Cortex of kidney (tissue), 1 donor: ENCODE measurements at places on chromosomes 7 and 10.

DNA sequence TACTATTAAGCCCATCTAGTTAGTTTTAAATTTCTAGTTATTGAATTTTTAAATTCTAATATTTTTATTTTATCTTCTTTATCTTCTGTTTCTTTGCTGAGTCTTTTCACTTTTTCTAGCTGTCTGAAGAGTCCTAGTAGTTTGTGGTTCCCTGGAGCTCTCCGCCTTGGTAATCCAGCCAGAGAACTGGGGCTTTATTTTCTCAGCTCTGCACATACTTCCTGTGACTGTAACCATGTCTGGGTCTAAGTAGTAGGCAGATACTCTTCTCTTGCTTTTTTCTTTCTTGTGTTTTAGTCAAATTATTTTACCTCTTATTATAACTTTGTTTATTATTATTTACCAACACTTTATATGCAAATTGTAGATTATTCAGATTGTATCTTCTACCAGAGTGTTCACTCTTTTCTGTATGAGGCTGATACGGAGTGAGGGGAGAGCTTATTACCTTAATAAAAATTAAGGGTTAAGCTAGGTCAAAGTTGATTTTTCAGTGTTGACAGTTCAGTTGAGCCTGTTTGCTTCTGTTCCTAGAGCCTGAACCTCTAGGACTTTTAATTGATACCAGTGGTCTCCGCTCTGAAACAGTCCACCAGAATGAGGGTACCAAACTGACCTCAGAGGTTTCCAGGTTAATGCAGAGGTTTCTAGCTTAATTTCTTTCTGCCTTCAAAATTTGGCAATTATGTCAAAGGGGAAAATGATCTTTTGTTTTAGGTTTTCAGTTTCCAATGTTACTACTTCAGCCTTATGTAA lies 155.4 kb downstream of the ADK start:
- no peak for DNase-seq

DNA sequence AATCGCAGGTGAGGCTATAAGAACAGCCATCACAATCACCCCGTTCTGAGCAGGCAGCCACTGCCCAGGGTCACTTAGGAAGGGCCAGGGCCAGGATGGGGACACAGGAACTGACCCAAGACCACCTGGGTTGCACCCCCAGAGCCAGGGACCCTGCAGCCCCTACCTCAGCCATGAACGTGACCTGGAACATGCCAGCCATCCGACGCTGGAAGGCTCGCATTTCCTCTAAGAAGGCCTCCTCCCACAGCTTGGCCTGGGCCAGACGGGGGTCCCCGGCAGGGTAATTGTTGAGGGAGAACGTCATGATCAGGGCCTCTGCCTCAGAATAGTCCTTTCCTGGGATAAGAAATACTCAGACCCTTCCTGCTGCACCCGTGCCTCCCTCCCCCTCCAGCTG lies 5.0 kb downstream of the NPC1L1 start:
- DNase-seq: no peak

DNA sequence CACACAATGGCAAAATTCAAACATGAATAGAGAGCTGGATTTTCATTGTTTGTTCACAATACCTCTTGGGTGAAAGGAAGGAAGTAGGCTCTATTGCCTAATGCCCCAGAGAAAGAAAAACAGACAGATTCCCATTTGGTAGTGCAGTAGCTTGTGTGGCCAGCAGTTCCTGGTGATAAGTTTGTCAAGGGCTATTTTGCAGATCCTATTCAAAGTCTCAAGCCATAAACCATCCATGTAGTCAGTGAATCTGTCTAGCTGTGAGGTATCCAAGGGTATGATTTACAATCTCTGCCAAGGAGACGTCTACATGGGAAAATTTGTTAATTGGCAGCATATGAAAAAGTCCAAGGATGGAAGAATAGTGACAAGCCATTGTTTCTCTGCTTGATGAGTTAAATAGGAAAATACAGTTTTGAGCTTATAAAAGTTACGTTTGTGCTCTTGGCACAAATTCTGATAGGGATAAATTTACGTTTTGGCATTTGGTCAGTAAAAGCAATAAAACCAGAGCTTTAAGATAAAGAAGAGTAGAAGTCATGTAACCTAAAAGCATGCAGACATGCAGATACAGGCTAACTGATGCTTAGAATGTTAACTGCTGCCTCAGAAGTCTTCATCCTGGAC lies 269.1 kb downstream of the GATA3 start:
- no peak for DNase-seq

GRCh38 chr7:10779465-10780399 lies 193.9 kb upstream of the PHF14 start:
- DNase-seq: no peak

DNA sequence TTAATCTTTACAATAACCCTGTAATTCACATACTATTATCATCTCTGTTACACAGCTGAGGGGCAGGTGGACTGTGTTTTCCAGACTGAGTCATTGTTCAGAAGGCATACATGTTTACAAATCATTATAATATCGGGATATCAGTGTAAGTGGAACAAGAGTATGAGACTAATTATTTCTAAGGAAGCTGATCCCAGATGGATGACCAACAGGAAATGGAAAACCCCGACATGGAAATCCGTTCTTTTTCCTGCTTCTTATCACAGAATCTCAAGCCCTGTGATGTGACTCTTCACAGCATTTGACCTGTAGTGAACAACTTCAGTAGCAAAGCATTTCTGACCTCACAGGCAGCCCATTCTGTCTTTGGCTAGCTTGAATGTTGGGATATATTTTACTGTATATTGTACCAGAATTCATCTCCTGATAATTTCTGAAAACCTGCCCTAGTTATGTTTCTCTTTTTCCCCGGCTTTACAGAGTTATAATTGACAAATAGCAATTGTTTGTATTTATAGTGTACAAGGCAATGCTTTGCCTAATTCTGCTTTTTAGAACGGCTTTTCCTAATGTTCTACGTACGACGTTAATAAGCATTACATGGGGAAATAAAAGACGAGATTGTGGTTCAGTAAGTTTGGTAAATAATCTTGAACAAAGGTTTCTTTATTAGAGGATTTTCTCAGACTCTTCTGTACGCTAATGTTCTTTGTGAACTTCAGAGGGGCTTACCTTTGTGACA lies 78.6 kb upstream of the SYPL1 start:
- DNase-seq: no peak

DNA sequence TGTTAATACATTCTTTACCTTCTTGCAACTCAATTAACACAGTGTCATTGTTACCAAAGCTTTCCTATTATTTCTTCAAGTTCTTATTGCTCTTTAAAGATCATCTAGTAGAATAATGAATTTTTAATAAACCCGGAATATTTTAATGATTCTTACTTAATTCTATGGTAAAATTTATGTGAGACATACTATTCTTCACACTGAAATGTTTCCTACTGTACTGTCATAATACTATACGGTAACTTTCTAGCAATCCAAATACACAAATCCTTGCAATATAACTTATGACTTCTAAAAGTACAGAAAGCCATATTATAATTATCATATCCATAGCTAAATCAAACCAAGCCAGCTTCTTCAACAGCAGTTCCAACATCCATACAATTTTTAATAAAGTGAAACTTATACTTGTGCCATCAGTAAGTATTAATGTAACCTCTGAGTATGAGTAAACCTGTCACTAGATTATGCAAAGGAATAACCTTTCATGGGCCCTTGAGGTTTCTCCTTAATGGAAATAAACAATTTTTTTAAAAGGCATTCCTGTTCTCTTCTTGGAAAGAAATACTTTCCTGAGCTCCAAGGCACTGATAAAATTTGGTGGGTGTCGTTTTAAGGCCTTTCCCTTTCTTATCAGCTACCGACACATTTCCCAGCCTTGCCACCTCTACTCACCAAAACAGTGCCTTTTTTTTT lies 87.4 kb downstream of the IMMP2L start:
- no peak for DNase-seq

DNA sequence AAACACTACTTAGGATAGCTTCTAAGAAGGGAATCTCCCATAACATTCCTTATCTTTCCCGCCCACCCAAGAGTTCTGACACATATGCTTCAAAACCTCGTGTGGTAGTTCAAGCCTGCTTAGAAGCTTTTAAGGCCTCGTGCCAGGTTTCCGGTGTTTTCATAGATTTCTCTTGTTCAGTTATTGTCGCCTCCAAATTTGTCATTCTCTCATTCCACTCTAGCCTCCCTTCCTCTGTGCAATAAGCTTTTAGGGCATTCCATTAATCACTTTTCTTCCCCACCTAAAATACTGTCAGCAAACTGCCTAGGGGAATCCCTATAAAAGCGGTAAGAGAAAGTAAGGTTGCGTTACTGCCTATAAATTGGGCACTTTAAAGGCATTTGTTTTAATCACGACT lies 718 bp upstream of the BPGM start:
- DNase-seq: no peak
